ENCODE measurements at places on chromosomes 4 and X.

- no peak for DNase-seq
Observed at GRCh38 chrX:18891548-18891945, 92.4 kb downstream of the PHKA2 start.

DNA sequence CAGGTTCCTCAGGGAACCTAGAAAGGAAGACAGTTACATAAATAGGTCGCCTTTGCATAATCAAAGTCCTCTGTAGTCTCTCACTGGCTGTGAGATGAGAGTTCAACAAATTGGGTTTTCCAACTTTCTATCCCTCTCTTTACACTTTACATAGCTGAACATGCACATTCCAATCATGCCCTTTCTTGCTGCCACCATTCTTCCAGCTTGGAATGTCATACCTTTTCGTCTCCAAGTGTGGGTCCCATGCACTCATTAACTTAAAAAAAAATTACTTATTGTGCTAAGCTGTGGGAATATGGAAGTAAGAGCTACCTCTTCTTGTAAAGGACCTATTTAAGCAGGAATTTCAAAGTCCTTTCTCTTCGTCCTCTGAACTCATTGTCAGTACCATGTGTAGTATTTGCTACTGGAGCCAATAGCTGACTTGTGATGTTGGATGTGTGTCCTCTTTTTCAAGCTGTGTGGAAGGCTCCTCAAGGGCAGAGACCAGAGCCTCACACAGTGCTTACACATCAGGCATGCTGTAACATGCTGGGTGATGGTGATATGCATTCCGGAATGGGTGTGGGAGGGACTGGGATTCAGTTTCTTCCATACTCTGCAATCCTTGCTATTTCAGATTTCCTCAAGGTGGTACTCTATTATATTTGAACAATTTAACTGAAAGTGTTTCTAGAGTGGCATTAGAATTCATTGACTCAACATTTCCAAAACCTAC lies 7.1 kb downstream of the ENOPH1 start:
- no peak for DNase-seq

DNA sequence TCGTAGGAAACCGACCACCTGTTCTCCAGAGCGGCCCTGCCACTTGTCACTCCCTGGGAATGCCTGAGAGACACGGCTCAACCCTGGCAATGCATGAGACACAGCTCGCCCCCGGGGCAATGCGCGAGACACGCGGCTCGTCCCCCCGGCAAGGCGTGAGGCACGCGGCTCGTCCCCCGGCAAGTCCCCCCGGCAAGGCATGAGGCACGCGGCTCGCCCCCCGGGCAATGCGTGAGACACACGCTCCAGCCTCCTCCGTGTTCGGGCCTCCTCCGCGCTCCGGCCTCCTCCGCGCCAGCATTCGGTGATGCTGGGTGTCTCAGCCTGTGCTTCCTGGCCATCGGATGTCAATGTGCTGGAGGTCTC lies 27.5 kb upstream of the CPLX1 start:
- DNase-seq: no peak

DNA sequence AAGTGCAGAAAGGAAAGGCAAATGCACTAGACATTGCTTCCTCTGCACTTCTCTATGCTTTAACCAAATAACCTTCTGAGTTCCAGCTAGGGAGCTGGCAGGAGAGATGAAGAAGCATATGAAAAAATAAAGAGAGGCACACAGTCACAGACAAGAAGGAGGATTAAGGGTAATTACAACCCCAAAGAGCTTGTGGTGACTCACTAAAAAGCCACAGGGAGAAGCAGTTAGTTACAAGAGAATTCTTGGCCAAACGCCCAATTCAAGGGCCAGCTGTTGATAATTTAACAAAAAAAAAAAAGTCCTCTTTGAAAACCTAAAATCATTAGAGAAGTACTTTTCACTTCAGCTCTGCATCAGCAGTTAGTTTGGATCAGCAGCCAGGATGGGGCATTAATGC lies 478.0 kb downstream of the KCNIP4 start:
- DNase-seq: no peak

DNA sequence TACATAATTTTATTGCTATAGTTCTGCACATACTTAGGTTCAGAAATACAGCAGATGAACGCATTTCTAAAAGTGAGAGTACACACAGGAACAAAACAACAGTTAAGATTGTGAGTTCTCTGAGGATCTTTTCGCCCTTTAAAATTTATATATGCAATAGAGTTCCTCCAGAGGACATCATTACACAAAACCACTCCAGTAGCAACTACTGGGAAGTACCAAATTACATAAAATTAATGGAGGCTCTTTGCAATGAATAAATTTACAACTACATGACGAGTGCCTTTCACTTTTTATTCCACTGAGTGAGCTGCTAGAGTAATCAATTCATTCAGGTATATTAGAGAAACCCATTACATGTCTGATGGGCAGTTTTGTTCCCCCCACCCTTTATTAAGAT lies 107.2 kb downstream of the PPP3CA start:
- no peak for DNase-seq

- DNase-seq: no peak
Observed at GRCh38 chr4:86452924-86453531, 93.2 kb upstream of the MAPK10 start.
